ENCODE measurements at places on chromosomes 5 and 9.

DNA sequence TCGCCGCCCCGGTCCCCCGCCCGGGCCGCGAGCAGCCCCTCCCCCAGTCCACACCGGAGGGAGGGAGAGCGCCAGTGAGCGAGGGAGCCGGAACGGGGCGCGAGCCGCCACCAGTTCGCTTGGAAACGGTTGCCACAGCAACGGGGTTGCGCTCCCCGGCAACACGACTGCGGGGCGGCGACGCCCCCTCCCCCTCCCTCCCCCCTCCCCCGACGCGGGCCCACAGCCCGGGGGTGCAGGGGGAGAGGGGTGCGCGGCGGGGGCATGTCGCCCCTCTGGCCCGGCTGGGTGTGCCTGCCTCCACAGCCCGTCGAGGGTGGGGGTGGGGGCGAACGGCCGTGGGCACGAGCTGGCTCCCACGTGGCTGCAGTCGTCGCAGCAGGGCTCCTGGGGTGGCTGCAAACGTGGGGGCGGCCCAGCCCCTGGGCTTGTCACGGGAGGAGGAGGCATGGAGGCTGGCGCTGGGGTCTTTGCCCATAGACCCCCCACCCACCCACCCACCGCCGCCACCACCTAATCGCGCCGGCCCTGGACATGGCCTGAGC is 524 bp downstream of the PRR7 start:
- DNase-seq, result peak; percentile 55

- DNase-seq, result no peak
Measured at GRCh38 chr5:126677121-126677520, 76.4 kb downstream of the PHAX start.

GRCh38 chr5:97979740-97980139 is 793.7 kb upstream of the RGMB start:
- no peak for DNase-seq

DNA sequence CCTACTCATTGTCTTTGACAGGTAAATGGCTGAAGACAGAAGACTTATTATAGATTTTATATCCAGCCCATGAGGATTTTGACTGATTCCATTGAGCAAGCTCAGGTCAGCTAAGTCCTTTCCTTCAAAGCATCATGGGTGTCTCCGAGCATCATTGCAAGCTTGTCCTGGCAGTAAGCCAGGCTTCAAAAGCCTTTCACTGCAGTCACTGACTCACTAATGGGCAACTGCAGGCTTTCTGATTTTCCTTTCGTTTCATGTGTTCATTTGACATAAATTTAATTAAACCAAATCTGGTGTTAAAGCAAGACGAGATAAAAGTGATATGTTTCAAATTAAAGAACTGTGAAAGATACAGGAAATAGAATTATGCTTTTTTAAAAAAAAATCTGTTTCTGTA is 426.2 kb downstream of the ANXA1 start:
- DNase-seq, result no peak

DNA sequence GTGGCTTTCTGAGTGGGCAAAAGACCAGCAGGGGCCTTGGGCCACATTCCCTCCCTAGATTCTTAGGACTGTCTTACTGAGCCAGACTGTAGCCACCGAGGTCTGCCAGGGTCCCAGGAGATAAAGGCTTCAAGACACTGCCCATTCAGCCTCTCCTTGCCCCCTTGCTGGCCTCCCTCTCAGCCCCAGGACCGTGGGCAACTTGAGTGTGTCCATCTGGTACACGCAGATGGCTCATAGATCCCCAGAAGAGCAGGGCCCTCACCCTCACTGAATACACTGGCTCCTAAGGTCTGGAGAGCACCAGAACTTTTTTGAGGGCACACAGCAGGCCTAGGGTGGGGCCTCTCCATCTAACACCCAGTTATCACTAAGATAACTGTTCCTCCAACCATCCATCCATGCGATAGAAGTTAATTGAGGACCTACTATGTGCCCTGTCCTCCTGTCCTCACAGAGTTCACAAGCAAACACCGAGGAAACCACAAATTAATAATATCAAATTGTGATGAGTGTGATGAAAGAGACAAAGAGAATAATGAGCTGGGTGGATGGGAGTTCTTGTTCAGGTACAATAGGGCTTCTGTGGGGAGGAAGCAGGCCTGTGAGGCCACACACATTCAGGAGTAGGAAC is 4.9 kb upstream of the PDGFRB start:
- no peak for DNase-seq

- DNase-seq, result no peak
Measured at GRCh38 chr5:20335978-20336377, 348.0 kb upstream of the CDH18 start.

GRCh38 chr5:111063709-111064322 is 7.7 kb upstream of the TSLP start:
- DNase-seq, result no peak

GRCh38 chr5:34865091-34865490 is 26.1 kb downstream of the TTC23L start:
- DNase-seq, result no peak

DNA sequence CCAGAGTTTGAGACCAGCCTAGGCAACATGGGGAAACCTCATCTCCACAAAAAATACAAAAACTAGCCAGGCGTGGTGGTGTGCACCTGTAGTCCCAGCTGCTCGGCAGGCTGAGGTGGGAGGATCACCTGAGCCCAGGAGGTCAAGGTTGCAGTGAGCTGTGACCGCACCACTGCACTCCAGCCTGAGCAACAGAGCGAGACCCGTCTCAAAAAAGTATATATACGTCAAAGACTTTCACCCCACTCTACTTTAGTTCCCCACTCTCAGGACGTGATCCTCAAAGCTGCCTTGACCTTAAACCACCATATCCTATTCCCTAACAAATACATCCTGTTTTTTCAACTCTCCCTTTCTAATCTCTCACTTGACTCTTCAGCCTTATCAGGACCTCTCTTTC is 41.0 kb downstream of the PCDHGC5 start:
- no peak for DNase-seq

Measured in effector CD8-positive, alpha-beta T cell (primary cell).